SK-N-SH (cell line): ENCODE measurements at places on chromosomes 6 and 20. TPM values are rescaled to one million over a fixed set of nuclear protein-coding genes. Genes with fewer than 3 reads are reported as not detected.
A peak's percentile ranks its signal among the peaks of the same experiment; 100 is the strongest.

The SOX12 gene
- 7.0 and 11.3 TPM in 2 replicates for polyA plus RNA-seq

GRCh38 chr20:36141310-36141709 is 13.2 kb upstream of the EPB41L1 start:
- H3K4me1 ChIP-seq = no peaks in the 10 kb centered on the region; the same call in 1 of the 2 replicates
- no peaks in the 10 kb centered on the region for H3K36me3 ChIP-seq
- H3K4me3 ChIP-seq = no peak overlapping the region
- no peaks in the 10 kb centered on the region for H3K27me3 ChIP-seq
- no peak overlapping the region for H3K27ac ChIP-seq
- no peak for DNase-seq

The APOM gene
- 6.8 and 7.2 TPM in 2 replicates for polyA plus RNA-seq

GRCh38 chr6:146634022-146634421 is 35.2 kb downstream of the ADGB start:
- no peaks in the 10 kb centered on the region for H3K27me3 ChIP-seq
- H3K4me1 ChIP-seq = no peaks in the 10 kb centered on the region
- no peak for DNase-seq
- no peak overlapping the region for H3K4me3 ChIP-seq

- H3K36me3 ChIP-seq = no peaks in the 10 kb centered on the region
- no peaks in the 10 kb centered on the region for H3K27me3 ChIP-seq
- H3K27ac ChIP-seq = no peak overlapping the region
- H3K4me3 ChIP-seq = no peak overlapping the region
- peak; percentile 69 for DNase-seq
- H3K4me1 ChIP-seq = peaks cover 31% of the 10 kb centered on the region
Observed at GRCh38 chr6:38184585-38185080, 365.1 kb downstream of the ZFAND3 start.

The DAAM2 gene
- polyA plus RNA-seq = 0.20 and 0.23 TPM in 2 replicates

The TSHZ2 gene
- 0.11 and 0.13 TPM in 2 replicates for polyA plus RNA-seq

GRCh38 chr20:17614176-17614811 is 44.4 kb downstream of the DSTN start:
- no peaks in the 10 kb centered on the region for H3K4me1 ChIP-seq
- no peaks in the 10 kb centered on the region for H3K27me3 ChIP-seq
- no peak overlapping the region for H3K4me3 ChIP-seq

The TREM1 gene
- not detected in 2 replicates for polyA plus RNA-seq

DNA sequence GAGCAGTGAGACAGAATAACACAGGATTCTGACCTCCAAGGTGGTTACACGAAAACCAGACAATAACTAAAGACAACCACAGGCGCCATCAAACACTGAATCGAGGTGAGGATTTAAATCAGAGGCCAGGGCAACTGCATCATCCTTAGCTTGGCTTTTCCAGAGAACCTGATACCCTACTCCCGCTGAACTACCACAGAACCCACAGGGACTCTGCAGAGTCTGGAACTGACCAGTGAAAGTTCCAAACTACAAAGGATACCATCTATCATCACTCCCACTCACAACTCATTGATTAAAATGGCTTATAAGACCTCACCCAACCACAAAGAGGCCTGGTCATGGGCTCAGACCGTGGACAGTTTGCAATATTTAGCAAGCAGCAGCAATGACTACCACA is 85.0 kb downstream of the BFSP1 start:
- no peak overlapping the region for H3K4me3 ChIP-seq
- no peak overlapping the region for H3K27ac ChIP-seq
